ENCODE measurements at places on chromosomes 3 and 15.

- DNase-seq: peak; percentile 55
These were observed 182.4 kb downstream of the SHQ1 start for GRCh38 chr3:72665701-72666446.

GRCh38 chr15:57662091-57662744 is 44.3 kb upstream of the POLR2M start:
- DNase-seq: no peak

DNA sequence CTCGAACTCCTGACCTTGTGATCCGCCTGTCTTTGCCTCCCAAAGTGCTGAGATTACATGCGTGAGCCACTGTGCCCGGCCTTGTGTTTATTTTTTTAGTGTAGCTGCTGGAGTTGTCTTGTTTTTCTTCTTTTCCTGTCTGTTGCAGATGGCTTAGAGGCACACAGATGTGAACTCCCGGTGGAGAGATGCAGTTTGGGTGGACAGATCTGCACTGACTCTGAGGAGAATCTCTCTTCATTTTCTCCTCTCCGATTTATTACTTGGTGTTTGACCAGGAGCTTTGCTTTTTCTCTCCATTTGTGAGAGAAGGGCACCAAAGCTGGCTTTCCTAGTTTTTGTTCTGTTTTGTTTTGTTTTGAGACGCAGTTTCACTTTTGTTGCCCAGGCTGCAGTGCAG is 62.7 kb downstream of the USP13 start:
- DNase-seq: no peak

DNA sequence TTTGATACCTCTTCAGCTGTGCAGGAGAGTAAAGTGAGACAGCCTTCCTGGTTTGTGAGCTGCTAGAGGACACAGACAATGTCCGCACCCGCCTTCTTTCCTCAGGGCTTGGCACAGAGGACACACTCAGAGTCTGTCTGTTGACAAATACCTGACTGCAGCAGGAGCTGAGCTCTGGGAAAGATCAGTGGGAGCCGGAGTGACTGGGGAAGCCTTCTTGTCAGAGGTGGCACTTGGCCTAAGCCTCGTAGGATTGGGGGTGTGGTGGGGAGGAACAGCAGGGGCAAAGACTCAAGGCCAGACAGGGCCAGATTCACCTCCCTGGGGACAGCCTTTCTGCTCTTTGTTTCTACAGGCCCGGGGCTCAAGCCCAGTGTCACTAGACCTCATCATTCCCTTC is 3.3 kb upstream of the IL17RC start:
- no peak for DNase-seq

GRCh38 chr3:100107221-100107814 is 7.0 kb downstream of the FILIP1L start:
- no peak for DNase-seq

GRCh38 chr15:54353726-54354125 is 375.5 kb downstream of the UNC13C start:
- DNase-seq: no peak

- DNase-seq: no peak
These were observed 50.8 kb downstream of the RFX7 start for GRCh38 chr15:56192659-56193442.

GRCh38 chr15:34688699-34689098 is 66.1 kb downstream of the GJD2 start:
- DNase-seq: no peak

- DNase-seq: no peak
These were observed 6.9 kb upstream of the CFAP20DC start for GRCh38 chr3:59056706-59057105.

GRCh38 chr15:48634893-48635292 is 10.6 kb downstream of the FBN1 start:
- DNase-seq: no peak

- DNase-seq: no peak
These were observed 2.0 kb upstream of the IL20RB start for GRCh38 chr3:136955813-136956212.

GRCh38 chr3:150238048-150238802 is 169.9 kb upstream of the TSC22D2 start:
- DNase-seq: no peak

- no peak for DNase-seq
These were observed 6.4 kb upstream of the SNUPN start for GRCh38 chr15:75631935-75632334.

DNA sequence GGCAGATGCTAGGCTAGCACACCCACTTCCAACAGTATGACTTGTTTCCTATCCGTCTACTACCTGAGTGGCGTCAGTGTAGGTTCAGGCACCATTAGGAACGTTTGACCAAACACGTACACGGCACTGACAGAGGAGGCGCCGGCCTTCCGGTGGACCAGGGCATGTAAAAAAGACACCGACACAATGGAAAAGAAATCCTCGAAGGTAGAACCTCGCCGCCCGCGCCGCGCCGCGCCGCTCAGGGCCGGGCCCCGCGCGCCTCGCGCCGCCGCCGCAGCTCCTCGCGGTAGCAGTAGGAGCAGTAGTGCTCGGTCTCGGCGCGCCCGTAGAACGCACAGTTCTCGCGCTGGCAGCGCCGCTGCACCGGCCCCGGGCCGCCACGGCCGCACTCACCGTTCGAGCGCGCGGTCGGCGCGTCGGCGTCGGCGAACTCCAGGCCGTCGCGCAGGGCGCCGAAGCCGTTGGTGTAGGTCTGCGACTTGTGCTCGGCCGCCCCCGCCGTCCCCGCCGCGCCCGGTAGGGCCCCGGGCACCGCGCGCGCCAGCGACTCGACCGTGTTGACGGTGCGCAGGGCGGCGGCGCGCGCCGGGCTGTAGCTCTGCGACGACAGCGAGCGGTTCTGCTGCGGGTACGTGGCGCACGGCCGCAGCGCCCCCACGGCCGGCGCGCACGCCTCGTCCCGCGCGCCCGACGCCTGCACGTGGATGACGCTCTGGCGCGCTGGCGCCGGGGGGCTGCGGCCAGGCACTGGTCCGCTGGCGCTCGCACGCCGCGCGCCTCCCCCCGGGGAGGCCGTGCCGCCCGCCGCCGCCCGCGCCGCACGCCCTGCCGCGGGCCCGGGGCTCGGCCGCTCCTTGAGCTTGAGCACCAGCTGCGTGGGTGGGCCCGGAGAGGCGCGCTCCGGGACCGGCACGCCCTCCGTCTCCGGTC is 156.7 kb downstream of the KLF13 start:
- peak; percentile 45 for DNase-seq
